ENCODE measurements at places on chromosomes 5 and 9.
A peak's percentile ranks its signal among the peaks of the same experiment; 100 is the strongest.

DNA sequence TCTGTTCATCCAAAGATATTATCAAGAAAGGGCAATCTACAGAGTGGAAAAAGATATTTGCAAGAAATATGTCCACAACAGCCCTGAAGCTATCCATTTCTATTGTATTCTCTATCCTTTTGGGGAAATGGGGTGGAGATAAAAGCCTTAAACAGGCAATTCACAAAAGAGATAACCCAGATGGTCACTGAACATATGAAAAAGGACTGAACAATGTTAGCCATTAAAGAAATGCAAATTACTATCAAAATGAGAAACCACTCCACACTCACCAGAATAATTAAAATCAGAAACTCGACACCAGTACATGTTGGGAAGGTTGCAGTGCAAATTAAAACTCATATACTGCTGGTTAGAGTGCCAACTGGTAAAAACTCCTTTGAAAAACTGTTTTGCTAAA is 955.2 kb upstream of the DMAC1 start:
- DNase-seq: no peak

- DNase-seq: no peak
Observed at GRCh38 chr5:97601651-97602050, 418.6 kb upstream of the RIOK2 start.

- DNase-seq: no peak
Observed at GRCh38 chr5:138736293-138736692, 16.9 kb upstream of the CTNNA1 start.

DNA sequence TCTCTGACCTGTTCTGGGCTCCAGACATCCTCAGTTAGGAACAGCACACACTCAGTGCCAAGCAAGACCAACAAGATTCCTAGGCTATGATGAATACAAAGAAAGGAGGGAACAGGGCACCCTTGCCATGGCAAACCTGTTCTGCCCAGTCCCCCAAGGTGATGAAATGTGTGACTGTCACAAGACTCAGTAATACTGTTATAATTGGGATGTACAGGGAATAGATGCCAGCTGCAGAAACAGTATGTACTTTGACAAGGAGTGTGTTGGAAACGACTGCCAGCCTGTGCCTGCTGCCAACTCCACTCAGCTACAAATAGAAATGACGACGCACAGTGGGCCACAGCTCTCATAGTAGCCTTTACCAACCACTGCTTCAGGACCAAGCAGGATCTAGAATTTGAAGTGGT is 453.0 kb downstream of the EFNA5 start:
- peak; percentile 21 for DNase-seq

- peak; percentile 5 for DNase-seq
Observed at GRCh38 chr9:114155263-114155994, at the start of gene COL27A1. TSS of gene COL27A1 (plus strand) at chr9:114155537. CDS start at chr9:114155951, 414 bp downstream.

GRCh38 chr9:98101868-98102273 is 17.2 kb downstream of the TRIM14 start:
- no peak for DNase-seq

DNA sequence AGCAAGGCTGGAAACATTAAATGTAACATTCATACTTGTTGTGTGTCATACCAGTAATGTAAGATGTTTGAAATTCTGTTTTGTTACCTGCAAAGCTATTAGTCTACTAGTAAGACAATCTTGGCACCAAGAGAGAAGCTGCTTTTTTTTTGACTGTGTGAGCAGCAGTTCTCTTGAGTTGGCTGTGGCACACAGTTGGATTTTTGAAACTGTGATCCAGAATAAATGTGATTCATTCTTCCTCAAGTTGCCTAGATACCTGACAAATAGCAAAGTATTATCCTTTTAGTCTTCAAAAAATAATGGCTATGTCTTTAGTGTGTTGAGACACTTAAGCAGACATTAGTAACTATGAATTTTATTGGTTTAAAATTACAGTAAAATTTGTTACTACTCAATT is 57.2 kb upstream of the HAPLN1 start:
- no peak for DNase-seq

DNA sequence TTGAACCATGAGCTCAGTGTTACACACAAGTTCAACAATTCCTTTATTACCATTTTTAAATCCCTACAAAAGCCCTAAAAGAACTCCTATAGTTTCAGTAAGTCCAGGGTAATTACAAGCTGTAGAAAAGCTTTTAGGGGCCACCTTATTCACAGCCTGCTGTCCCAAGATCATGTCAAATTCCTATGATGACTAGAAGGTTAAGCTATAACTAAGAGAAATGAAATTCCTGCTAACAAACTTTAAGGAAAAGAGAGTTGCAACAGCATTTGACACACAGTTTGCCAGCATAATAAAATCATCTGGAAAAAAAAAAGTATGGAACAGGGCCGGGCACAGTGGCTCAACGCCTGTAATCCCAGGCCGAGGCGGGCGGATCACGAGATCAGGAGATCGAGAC is 31.5 kb downstream of the TMEM245 start:
- DNase-seq: no peak

- DNase-seq: no peak
Observed at GRCh38 chr9:137255448-137256114, 454 bp downstream of the NELFB start.

DNA sequence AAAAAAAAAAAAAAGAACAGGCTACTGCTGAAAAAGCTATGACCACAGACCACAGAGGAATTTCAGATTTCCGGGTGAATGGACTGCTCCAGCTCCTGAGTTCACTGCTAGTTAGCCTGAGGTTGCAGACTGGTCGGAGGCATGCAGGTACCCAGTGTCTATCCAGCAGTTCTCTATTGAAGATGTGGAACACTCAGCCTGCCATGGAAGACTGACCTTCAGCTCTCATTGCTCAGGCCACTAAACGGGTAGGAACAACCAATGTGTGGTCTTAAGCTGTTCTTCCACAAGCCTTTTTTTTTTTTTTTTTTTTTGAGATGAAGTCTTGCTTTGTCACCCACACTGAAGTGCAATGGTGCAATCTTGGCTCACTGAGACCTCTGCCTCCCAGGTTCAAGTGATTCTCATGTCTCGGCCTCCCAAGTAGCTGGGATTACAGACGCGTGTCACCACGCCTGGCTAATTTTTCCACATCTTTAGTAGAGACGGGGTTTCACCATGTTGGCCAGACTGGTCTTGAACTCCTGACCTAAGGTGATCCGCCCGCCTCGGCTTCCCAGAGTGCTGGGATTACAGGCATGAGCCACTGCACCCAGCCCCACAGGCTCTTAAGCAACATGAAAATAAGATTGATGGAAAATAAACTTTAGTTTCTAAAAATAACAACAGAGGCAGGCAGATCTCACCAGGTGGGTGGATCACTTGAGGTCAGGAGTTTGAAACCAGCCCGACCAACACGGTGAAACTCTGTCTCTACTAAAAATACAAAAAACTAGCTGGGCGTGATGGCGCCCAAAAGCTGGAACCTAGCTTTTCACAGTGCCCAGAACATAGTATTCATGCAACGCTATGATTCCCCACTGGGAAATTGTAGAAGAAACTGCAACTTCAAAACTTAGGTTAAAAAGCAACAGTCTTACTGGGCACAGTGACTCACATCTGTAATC is 20.0 kb upstream of the NPM1 start:
- DNase-seq: no peak

- DNase-seq: no peak
Observed at GRCh38 chr5:32394981-32395380, 49.6 kb downstream of the ZFR start.

GRCh38 chr5:128252196-128252595 is 168.6 kb downstream of the SLC12A2 start:
- no peak for DNase-seq

- no peak for DNase-seq
Observed at GRCh38 chr9:89465001-89465451, 32.9 kb downstream of the SEMA4D start.

DNA sequence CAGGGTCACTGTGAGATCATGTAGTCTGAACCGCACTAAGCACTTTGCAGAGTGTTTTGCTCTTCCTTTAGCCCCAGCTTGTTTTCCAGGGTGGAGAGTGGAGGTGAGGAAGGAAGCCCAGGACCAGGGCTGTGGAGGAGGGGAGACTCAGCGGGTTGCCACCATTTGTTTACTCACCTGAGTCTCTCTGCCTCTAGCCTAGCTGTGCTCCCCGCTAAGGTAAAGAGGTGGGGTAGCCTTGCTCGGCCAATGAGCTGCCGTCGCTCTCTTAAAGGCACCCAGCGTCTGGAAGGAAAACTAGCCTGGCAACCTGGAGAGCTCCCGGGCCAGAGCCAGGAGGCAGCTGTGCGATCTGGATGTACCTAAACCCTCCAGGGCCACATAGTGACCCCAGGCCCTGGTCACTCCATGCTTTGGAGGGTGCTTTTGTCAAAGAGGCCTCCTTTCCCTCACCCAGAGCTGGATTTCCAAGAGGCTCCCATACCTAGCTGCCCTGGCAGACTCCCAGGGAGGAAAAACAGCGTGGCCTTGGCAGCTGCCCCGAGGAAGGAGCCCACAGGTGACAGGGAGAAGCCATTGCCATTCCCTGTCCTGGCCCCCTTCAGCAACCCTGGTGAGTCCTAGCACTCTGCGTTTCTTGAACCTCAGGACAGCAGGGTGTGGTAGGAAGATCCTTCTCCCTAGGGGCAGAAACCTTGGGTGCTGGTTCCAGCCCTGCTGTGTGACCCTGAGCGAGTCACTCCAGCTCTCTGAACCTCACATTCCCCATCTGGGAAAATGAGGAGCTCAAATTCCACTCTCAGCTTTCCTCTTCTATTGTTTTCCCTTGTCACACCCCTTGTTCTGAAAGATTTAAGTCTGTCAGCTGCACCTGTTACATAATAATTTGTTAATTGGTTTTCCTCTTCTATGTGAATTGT is 42.4 kb upstream of the LARP1 start:
- DNase-seq: peak; percentile 4

- no peak for DNase-seq
Observed at GRCh38 chr5:7094626-7095025, 301.3 kb upstream of the ADCY2 start.

DNA sequence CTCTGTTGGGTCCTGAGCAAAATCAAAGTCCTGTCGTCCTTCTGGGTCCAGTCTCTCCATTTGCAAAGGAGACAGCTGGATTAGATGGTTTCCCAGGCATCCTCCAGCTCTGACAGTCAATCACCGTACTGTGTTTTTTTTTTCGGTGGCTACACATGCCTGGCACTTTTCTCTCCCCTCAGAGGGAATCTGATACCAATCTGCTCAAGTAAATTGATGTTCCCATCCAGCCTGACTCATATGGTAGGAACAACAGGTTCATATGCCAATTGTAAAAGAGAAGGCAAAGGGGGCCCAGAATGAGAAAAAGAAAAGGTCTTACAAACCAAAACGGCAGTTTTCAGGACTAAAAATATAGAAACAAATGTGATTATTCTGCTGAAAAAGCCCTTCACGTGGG is 1.2 kb downstream of the FBXO10 start:
- no peak for DNase-seq

- no peak for DNase-seq
Observed at GRCh38 chr5:140267559-140268018, 35.3 kb downstream of the PFDN1 start.

- no peak for DNase-seq
Observed at GRCh38 chr5:32951878-32952277, 240.8 kb downstream of the NPR3 start.

DNA sequence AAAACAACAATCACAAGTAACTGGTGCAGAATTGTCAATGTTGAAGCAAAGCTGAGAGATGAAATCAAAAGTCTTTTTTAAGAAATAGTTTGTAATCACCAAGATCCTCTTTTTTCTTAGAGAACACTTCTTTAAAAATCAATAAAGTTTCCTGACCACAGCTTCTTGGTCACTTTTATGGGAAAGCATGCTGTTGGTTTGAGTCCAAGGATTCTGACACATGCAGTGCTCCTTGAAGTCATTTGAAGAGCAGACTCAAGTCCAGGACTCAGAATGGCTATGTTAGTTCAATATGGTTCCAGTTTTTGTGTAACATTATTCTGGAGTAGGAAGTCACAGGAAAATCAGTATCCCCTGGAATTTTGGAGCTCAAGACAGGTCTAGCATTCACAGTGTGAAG is 480.6 kb downstream of the NR2F1-AS1 start:
- DNase-seq: no peak
